ENCODE measurements at places on chromosomes 2 and 18.

GRCh38 chr18:77478646-77479442, 229.2 kb downstream of the GALR1 start:
- no peak for DNase-seq

DNA sequence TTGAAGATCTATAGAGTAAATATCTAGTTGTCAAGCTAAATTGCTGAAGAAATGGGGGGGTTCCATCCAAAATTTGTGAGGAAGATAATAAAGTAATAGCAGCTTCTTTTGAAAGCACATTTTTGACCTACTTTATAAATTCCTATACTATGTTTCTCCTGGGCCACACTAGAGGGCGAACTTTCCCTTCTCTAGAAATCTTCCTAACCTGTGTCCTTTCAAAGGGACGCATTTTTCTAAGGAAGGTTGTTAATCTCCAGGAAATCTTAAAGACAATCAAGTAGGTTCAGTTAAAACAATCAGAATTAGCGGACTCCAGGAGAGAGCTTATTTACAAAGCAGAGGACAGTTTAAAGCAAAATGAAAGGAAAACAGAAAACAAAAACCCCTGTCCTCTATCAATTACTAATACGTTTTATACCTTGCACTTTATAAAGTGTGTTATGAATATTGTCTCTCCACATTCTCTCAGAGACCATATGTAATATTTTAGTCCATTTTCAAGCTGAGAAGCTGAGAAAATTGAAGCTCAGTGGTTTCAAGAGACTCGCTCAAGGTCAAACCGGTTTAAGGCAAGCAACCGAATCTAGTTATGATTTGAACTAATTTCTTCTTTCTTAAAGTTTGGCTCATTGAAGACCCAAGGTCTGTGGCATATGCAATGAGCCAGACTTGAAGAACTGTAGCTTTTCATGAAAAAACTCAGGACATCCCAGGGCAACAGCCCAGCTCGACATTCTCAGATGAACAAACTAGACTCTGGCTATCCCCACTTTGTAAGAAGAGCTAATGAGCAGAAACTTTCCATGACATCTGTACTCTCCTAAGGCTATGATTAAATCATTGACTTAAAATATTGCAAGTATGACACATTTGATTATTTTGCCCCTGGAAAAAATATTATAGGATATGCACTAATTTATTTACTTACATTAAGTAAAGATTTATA, 273.6 kb downstream of the PAX3 start:
- DNase-seq, result peak; percentile 2

- DNase-seq, result no peak
Observed at GRCh38 chr18:31489311-31489710, 8.7 kb upstream of the DSG2 start.

GRCh38 chr18:80231151-80231550, 16.2 kb downstream of the PARD6G start:
- DNase-seq, result no peak

DNA sequence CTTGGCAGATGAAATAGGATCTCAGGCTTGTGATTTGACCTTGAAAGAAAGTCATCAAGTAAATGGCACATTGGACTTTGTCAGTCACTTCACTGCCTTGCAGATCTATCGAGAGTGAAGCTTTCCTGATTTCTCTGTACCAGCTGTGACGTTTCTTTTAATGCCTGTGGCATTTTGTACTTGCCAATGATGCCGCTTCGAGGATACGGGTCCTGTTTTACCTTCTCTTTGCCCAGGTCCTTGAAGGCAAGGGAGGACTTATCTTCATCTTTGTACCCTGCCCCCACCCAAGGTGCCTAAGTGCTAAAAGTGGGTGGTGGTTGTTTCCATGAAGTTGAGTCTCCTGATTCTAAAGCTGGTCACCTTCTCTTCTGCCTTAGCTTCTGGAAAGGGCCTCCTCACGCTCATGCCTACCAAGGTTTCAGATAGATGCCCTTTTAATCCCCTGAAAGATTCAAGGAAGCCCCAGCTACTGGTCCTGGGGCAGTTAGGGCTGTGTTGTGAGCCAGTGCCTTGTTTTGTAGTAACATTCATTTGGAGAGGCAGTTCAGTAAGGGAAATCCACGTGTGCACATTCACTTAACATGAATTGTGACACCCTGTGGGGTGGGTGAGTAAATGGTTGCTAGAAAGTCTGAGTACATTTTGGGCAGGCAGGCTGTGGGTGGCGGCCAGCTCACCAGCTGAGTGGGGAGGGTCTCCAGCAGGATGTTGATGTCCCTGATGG, 6.1 kb downstream of the LBH start:
- no peak for DNase-seq

DNA sequence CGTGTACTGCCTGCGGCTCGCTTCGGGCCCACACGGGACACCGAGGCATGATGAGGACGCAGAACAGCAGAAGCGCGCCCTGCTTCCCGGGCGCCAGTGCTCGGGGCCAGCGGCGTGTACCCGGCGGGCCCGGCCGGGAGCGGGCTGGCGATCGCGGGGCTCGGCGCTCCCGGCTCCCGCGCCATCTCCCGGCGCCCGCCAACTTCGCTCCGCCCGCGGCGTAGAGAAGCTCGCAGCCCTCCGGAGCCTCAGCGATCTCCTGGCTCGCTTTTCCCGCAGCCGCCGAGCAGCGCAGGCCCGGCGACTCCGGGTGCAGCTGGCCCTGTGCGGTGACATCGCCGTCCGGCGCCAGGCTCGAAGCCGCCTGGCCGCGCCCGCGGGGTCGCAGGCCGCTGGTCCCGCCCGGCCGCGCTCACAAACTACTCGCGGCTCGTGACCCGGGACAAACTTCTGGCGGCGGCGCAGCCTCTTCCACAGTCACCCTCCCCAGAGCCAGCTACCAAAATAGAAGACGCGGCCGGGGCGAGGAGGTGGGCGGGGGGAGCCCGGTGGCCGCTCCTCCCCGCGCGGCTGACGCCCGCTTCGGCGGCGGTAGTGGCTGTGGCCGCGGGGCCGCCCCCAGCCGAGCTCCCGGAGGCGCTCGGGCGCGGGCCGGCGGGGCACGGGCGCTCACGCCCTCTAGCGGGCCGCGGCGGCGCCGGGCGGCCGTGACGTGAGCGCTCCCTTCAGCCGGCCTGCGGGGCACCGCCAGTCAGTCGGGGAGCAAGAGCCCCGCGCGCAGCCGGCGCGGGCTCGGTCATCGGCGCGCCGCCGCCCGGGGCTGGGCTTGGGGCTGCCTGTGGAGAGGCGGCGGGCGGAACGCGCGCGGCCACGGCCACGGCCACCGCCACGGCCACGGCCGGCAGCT, at the start of gene PTPRM:
Gene PTPRM, plus strand, starts transcription at position 750 of the 907 bp plus-strand sequence. CDS start 503 bp downstream, outside the sequence.
- no peak for DNase-seq
